ENCODE measurements at places on chromosomes 7 and 10. TPM values are rescaled to one million over a fixed set of nuclear protein-coding genes. Genes with fewer than 3 reads are reported as not detected.

DNA sequence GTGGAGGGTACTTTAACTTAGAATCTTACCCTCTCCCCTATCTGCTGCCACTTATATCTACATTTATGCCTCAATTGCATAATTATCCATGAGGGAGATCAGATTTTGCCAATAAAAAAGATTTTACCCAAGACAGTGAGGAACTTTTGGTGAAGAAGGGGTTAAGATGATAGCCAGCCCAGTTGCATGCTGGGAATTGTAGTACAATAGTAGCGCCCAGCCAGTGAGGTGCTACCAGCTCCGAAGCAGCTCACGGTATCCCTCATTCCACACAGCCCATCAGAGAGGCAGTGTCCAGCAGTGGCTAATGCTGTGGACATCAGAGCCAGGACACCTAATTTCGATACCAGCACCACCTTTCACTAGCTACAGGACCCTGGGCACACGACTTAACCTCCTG is 5.9 kb upstream of the LGI1 start:
- no peak for DNase-seq

DNA sequence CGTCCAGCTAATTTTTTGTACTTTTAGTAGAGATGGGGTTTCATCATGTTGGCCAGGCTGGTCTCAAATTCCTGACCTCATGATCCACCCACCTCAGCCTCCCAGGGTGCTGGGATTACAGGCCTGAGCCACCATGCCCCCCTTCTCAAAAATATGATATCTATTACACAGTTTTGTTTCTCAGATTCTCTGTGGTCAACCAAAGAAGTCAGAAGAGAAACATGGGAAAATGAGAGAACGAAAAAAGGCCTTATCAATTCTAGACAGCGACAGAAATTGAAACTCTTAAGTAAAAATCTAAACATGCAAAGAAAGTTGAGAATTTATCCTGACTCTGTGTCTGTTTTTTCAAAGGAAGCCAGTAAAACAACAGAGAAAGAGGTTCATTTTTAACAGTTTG is 283.8 kb upstream of the PLXDC2 start:
- no peak for DNase-seq

- no peak for DNase-seq
These were observed 575.6 kb downstream of the ARL4A start for GRCh38 chr7:13262929-13263530.

DNA sequence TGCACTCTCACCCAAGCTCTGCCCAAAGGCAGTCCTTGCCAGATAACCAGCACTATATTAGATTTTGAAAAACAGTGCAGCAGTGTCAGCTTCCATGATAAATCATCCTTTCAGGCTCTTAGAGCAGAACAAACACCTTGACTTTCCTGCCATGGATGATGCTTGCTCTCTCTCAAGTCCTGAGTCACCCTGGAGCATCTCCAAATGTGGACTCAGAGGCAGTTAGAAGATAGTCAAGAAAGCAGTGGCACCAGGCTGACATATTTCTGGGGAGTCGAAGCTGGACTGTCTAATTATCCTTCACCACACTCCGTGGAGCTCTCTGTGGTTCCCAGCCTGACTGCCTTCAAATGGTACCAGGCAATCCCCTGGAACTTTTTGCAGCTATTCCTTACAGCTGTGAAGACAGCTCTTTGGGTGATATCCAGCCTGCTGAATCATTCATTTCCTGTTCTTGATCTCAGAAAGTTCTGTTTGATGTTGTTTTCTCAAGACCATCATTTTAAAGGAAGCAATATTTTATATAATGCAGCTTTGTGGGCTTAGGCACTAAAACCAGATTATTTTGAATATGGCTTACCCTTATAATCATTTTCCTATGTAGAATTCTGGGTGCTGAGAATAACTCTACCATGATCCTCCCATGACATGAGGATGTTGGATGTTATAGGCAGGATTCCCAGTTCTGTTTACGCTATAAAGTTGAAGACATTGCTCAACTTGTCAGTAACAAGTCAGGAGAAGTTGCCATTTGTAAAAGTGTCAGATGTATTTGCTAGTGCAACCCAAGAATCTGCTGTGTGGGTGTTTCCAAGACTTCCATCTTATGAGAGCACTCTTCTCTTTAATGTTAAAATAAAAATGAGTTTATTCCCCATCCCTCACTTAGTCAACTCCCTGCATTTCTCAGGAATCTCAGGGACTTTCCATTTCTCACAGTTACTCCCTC is 233.8 kb downstream of the C7orf25 start:
- DNase-seq = no peak

DNA sequence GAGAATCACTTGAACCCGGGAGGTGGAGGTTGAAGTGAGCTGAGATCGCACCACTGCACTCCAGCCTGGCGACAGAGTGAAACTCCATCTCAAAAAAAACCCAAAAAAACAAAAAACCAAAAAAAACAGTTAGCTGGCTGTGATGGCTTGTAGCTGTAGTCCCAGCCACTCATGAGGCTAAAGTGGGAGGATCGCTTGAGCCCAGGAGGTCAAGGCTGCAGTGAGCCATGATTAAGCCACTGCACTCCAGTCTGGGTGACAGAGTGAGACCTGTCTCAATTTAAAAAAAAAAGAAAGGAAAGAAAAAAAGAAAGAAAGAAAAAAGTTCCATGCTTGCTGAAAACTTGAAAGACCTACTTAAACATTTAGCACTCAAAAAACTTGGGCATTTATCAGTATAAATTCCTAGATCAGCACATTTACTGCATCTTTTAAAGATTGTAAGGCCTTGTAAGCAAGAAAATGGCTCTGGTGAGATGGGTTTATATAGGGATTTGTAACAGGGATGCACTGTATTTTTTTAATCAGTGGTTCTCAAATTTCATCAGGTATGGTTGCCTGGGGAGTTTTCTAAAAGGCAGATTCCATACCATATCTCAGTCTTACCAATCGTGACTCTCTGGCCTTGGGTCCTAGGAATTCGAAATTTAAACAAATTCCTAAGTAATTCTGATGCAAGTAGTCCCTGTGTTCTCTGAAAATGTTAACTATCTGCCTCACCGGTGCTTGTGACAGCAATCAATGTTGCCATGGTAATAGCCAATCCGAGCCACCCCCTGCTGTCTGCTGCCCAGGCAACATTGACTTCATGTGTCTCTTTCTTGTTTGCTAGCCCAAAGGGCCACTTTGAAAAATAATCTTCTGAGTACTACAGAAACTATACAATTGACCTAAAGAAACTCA is 11.5 kb upstream of the NT5C2 start:
- DNase-seq = no peak

GRCh38 chr10:132500781-132501415 is 36.7 kb upstream of the INPP5A start:
- DNase-seq = no peak

GRCh38 chr10:43235070-43235900 is 31.6 kb downstream of the RASGEF1A start:
- no peak for DNase-seq

- DNase-seq = no peak
These were observed 6.2 kb upstream of the MYL7 start for GRCh38 chr7:44147026-44147991.

GRCh38 chr7:157766098-157766497 is 429.3 kb downstream of the DNAJB6 start:
- no peak for DNase-seq

DNA sequence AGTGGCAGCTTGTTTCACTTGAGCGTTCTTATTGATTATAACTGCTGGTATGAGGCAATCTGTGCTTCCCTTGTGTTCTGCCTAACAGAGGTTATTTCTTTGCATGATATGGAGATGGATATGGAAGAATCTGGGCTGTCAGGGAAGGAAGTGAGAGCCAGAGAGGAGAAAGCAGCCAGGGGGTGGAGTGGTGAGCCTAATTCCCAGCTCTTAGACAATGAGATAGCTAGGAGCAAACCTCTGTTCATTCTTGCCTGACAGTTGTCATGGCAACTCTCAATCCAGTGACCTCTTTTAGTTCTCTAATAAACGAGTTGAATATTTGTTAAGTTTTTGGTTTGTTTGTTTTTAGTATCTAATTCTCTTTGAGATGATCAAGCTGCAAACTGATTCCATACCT is 214.3 kb downstream of the NRG3 start:
- DNase-seq = no peak

GRCh38 chr7:106063024-106063423 is 49.1 kb downstream of the SYPL1 start:
- no peak for DNase-seq

DNA sequence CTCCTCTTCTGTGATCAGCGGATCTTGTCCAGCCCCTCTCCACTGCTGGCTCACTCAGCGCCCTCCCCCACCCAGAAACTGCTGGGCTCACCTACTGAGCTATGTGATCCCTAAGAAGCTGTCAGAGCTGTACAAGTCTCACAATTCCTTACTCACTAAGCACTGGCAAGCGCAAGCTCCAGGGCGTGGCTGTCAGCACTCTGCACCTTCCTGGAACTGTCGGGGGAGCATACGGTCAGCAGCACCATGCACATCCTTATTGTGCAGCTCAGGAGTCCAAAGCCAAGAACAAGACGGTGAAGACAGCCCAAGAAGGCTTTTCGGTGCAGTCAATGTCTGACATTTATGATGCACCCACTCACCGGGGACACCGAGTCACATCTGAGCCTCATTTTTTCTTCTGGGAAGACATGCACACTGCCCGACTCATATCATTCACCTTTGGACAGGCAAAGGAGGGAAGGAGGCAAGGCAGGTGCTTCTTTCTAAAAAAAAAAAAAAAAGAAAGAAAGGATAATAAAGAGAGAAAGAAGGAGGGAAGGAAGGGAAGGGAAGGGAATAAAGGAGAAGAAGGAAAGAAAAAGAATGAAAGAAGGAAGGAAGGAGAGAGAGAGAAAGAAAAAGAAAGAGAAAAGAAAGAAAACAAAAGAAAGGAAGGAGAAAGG is 56.3 kb downstream of the ASB13 start:
- no peak for DNase-seq

DNA sequence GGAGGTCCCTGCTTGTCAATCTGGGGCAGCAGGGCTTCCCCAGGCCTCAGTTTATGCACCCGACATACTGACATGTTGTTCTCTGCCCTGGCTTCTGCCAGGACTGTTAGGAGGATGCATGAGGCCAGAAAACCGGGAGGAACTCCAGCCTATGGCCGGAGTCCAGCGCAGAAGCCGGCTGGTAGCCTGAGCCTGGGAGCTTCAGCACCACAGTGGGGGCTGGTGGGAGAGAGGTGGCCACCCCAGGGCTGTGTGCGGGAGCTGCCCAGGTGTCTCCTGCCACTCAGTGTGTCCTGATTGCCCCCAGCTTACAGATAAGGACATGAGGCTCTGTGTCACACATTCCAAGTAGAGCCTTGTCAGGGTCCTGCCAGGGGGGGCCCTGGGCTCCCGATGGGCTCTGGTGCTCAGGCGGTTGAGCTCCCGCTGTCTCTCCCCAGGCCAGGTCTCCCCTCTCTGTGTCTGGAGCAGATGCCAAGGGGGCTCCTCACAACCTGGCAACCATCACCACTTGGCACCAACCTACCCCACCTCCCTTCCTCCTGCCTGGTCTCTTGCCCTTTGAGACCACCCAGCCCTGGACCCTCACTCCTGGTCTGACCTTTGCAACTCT is 32.3 kb downstream of the PPIF start:
- no peak for DNase-seq

DNA sequence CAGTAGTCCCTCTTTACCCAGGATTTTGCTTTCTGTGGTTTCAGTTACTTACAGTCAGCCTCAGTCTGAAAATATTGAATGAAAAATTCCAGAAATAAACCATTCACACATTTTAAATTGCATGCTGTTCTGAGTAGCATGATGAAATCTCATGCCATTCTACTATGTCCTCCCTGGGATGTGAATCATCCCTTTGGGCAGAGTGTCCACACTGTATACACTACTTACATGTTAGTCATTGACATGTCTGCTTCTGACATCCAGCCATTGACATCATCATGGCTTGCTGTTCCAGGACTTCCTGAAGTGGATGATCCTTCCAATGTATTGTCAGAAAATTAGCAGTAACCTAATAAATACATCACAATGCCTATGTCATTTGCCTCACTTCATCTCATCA is 34.6 kb upstream of the MALRD1 start:
- no peak for DNase-seq

DNA sequence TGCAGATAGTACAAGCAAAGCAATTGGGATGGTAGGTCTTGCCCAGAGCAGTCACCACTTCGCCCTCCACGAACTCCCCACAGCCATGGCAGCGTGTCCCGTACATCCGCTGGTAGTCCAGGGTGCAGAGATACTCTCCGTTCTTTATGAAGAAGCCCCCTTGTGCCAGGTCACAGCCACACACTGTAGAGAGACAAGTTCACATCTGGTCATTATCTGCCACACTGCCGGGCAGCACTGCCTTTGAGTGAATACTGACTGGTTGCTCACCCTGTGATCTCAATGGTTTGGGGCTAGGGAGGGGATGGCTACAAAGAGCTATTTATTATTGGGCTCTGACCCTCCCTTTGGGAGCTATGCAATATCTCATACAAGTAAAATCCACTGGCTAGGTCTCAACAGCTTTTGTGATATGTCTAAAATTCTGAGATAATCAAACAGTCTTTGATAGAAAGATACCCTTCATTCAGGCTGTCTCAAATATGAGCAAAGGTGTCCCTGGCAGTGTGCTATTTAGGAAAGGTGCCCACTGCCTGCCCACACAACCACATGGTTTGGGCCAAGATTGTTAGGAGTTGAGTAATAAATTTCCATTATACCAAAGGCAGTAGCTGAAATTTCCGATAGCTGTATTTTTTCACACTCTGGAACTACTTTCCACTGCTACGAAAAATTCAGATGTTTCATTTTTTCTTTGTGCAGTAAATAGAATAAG is 82.5 kb downstream of the ABLIM1 start:
- no peak for DNase-seq

DNA sequence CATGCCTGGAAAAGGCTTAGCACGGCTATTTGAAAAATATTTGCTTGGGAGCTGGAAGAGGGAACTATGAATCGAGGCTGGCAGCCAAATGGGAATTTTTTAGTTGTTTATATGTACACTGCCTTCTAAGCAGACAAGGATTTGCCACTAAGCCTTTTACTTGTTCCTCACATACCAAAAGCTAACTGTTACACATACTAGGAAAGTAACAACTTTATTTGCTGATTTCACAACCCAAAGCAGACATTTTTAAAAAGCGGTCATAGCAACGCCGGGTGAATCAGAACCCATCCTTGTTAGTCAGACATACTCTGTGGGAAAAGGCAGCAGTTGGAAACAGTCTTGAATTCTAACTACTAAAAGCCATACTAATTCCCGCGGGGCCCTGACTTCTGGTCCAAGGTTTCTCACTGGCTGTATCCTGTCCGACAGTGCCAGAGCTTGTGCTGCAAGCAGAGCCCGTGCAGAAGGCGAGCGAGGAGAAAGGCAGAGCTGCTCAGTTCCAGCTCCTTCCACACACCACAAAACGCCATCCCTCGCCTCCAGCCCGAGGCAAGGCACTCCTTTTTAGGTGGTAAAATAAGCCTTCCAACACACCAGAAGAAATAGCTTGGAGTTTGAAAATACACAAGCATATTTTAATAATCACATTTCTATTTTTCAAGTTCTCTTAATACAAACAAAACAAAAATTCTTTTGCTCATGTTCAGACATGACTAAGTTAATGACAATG is 89.2 kb downstream of the RNF216 start:
- no peak for DNase-seq

Gene RASSF4
- polyA plus RNA-seq = 24.1 TPM

Gene PLA2G12B
- polyA plus RNA-seq = 6.7 TPM

Gene PRSS58
- not detected for polyA plus RNA-seq

Gene GARIN1A
- 0.82 TPM for polyA plus RNA-seq

Gene PRSS37
- polyA plus RNA-seq = not detected

Gene SIRT1
- polyA plus RNA-seq = 41.0 TPM

Gene CPA2
- polyA plus RNA-seq = 0.46 TPM

Gene EPHA1
- polyA plus RNA-seq = 15.7 TPM

Gene CRYGN
- polyA plus RNA-seq = 2.1 TPM

Gene LHFPL3
- 7.1 TPM for polyA plus RNA-seq

Gene A1CF
- polyA plus RNA-seq = 5.8 TPM

Gene PDE6C
- 0.28 TPM for polyA plus RNA-seq

Gene IRF5
- polyA plus RNA-seq = 6.9 TPM
